ENCODE measurements at places on chromosomes 2 and 18. TPM values are rescaled to one million over a fixed set of nuclear protein-coding genes. Genes with fewer than 3 reads are reported as not detected.
A peak's percentile ranks its signal among the peaks of the same experiment; 100 is the strongest.

The KCNF1 gene
- 1.2 TPM for polyA plus RNA-seq

DNA sequence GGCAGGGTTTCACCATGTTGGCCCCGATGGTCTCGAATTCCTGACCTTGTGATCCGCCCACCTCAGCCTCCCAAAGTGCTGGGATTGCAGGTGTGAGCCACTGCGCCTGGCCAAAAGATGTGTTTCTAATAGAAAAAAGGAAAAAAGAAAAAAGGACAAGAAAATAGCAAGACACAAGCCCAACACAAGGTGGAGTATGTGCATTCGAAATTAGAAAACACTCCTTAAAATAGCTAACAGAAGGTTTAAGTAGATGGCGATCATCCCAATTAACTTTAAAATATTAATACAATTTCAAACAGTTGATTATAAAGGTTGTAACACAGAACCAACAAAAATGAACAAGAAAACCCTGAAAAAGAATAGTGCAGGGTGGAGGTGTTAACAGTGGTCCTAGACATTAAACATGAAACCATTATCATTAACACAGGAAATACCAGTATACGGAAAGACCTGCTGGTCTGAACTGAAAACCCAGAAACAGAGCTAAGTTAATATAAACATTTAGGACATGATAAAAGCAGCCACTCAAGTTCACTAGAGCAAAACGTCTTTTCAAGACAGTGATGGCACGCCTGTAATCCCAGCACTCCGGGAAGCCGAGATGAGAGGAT, 57.9 kb downstream of the HDLBP start:
- no peak for DNase-seq

DNA sequence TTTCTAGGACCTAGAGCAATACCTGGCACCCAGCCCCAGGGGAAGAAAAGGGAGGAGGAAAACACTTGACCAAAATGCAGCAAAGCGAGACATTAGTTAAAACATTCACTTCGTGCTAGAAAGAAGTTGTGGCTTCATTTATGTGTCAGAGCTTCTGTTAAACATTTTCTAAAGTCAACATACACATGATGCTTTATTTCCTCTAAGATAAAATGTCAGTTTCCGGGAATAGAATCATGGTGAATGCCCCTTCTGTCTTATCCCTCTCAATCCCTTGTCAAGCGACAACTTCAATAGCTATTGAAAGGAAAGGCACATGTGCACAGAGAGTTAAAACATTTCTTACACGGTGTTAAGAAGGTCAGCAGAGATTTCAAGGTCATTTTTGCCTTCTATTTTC, 404.6 kb upstream of the CWC22 start:
- no peak for DNase-seq

DNA sequence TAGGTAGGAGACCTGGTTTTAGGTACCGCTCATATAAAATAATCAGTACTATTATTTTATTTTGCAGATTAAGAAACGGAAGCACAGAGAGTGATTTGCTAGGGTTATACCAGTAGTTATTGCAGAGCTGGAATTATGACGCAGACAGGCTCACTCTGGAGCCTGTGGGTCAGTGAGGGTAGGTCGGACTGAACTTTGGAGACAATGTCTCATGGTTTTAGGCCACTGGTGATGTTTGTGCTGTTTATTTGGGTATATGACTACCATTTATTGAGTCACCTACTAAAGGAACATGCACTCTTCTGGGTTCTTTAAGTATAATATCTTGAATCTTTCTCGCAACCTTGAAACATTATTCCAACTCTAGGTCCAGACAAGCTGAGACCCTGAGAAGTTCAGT, 33.5 kb upstream of the IL1R1 start:
- DNase-seq, result no peak

DNA sequence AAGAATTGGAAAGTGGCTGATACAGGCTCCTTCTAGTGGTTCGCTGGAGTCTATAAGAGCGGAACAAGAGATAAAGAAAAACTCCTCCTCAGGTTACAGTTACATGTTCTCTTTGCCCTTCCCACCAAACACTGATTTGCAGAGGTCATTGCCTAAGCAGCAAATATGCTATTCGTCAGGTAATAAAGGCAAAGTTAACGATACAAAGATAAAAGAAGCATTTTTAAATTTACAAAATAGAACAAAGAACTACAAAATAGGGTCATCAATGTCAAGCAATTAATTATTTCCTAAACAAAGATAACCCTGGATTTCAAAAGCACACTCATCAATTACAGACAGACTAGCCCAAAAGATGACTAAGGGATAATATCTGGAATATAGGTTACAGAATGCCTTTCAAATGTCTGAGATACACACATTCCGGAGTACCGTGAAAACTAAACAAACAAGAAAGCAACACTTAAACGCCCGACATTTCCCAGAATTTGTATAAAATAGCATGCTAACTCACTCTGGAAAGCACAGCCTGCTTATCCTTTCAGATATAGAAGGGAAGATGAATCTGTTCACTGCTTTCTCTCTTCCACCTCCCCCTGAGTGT, 186.4 kb downstream of the MREG start:
- no peak for DNase-seq

DNA sequence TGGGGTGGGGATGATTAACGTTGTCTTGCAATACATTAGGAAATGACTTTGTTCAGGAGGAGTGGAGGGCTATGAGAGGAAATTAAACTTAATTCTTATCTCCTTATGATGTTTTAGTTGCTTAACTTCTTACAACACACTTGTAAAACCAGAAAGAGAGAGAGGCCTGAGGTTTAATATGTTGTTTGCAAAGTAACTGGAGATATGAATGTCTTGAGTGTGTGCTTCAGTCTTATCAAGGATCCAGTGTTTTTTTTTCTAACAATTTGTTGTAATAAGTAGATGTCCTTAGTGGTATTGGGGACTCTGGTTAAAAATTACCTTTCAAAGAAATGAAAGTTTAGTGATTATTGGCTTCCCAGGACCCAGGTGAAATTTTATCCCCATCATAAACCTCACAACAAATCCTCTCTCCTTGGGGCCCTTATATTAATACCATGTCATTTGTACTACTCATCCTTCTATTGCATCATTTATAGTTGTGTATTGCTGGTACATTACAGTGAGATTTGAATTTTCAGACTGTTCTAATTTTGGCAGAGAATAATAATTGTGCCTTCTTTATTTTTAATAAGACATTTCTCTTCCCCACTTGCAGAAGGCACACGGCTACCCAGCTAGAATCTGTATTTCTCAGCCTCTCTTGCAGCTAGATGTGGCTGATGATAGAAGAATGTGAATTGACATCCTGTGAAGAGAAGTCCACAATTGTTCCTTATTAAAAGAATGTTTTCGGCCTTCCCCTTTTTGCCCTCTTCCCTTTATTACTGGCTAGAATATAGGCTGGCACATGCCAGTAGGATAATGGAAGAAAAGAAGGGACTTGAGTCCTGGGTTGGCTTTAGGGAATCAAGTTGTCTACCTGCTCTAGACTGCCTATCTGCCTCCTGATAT, 91.9 kb upstream of the CXCR4 start:
- DNase-seq, result no peak

The MDH1B gene
- 12.7 TPM for polyA plus RNA-seq

DNA sequence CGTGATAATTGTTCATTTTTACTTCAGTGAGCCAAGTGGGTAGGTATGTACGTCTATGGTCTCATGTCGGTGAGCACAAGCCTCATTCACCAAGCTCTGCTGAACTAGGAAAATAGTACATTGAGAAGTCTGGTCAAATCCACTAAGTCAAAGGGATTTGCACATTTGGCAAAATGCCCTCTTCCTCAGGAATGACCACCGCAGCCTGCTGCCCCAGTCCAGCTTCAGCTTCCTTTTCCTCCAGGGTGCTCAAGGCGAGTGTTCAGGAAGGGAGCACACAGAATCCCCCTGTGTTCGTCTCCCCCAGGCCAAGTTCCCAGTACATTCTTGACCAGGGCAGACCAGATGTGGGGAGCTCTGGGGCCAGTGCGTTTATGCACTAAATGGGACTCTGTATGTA, 23.0 kb downstream of the TCF7L1 start:
- DNase-seq, result no peak

The RETSAT gene
- 24.0 TPM for polyA plus RNA-seq

The DYNAP gene
- polyA plus RNA-seq, result not detected

The TSPYL6 gene
- polyA plus RNA-seq, result not detected

GRCh38 chr2:25295621-25296020, 46.1 kb downstream of the DNMT3A start:
- no peak for DNase-seq

- no peak for DNase-seq
Measured at GRCh38 chr2:121564905-121565304, 34.2 kb downstream of the RNU4ATAC start.

The CERKL gene
- polyA plus RNA-seq, result 14.3 TPM

DNA sequence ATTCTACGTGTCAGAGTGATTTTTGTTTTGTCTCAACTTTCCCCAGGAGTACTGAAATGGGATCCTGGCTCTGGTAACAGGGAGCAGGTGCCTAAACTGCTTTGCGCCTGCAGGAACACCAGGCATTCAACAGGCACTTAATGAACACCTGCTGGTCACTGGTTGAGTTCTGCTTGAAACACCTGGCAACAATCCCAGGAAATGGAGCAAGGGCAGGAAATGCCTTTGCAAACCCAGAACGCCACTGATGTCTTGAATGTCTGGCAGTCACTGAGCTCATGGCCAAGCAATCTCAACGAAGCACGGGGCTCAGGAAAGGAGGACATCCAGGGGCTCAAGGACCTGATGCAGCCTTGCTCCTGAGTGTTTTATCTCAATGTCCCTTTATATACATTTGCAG, 360.0 kb upstream of the RAB6C start:
- no peak for DNase-seq

- DNase-seq, result no peak
Measured at GRCh38 chr18:34212511-34212910, 12.2 kb downstream of the NOL4 start.

GRCh38 chr2:118050974-118051373, 37.1 kb upstream of the CCDC93 start:
- no peak for DNase-seq

GRCh38 chr2:171160956-171161740, 455 bp upstream of the TLK1 start:
- DNase-seq, result peak; percentile 37

The NYAP2 gene
- polyA plus RNA-seq, result not detected

DNA sequence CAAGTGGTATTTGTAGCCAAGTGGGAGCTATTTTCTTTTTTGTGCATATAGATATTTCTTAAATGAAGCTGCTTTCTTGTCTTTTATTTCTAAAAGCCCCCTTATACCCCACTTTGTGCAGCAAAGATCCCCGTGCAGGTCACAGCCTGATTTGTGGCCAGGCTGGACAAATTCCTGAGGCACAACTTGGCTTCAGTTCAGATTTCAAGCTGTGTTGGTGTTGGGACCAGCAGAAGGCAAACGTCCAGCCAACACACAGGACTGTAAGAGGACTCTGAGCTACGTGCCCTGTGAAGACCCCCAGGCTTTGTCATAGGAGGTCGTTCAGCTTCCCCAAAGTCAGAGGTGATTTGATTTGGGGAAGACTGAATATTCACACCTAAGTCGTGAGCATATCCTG, 21.9 kb downstream of the FOSL2 start:
- no peak for DNase-seq

DNA sequence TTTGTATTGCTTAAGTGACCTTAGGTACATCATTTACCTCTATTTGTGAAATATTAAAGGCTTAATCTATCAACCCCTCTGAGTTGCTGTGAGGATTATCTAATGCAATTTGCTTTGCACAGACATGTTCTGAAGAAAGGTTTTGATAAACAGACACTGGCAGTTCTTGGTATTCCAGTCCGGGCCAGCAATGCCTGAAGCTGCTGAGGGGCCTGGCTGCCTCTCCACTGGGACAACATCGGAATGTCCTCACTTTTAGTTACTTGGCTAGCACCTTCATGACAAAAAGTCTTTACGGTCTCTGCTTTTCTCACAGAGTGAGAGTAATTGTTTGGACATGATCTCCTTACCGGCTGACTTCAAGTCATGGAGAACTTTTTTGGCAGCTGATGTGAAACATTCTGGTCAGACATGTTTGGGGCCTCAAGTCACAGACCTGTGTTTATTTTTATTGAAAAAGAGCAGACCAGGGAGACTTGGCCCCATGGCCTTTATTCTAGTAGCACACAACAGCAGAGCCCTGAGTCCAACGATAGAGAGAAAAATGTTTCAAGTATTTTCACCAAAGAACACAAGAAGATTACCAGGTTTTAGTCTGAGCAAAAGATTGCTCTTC, 1112.3 kb upstream of the FANCL start:
- no peak for DNase-seq

GRCh38 chr2:46379213-46380037, 82.2 kb downstream of the EPAS1 start:
- DNase-seq, result no peak

DNA sequence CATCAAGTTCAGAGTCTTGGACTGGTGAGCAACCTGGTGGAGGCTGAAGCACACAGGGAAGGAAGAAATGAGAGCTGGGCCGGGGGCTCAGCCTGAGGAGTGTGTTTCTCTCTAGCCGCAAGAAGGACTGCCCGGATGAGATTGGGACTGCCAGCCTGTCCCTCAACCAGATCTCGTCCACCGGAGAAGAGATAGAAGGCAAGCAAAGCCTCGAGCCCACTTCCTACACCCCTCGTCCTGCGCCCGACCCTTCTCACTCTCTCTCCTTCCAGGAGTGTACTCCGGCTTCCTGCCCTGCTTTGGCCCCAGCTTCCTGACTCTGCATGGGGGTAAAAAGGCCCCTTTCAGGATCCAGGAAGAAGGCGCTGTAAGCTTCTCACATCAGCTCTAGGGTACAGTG, 26.2 kb downstream of the FER1L5 start:
- DNase-seq, result no peak

The LRRTM4 gene
- polyA plus RNA-seq, result 1.2 TPM

The MALT1 gene
- polyA plus RNA-seq, result 26.7 TPM
